Muscle of back (tissue), 13 donors: ENCODE measurements at places on chromosomes 7 and 10.

GRCh38 chr10:125084614-125085257, 75.6 kb downstream of the CTBP2 start:
- DNase-seq, result no peak

DNA sequence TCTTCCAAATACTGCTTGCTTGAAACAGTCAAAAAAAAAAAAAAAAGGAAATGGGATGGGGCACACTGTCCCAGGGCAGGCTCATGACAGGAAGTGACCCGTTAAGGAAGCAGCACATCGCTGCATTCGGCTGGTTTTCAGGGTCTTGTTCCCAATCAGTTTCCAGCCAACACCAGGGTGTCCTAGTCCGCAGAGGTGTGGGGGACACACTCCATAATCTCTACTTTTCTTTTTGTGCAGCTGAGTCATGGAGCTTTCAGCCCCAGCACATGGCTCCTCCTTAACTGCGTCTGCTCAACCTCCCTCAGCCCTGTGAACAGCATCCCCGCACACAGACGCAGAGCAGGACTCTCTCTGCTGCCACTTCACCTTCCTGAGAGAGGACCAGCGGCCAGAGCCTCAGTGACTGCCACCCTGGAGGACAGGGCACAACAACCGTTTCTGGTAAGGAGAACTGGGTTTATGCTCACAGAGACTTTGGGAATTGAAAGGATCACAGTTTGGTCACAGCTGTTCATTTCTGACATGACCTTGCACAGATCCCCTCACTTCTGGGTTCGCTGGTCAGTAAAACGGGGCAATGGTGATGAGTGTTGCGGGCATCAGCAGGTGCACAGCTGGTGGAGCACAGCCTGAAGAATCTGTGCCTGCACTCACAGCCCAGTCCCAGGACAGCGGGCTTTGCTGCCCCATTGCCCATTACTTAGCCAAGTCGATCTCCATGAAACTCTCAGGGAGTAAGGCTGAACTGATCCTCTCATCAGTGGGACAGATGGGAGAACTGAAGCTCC, at the start of gene GIMAP5:
Gene GIMAP5 (plus strand): TSS at position 154 of the 791 bp plus-strand sequence. CDS start 3,467 bp downstream, outside the sequence.
- no peak for DNase-seq

DNA sequence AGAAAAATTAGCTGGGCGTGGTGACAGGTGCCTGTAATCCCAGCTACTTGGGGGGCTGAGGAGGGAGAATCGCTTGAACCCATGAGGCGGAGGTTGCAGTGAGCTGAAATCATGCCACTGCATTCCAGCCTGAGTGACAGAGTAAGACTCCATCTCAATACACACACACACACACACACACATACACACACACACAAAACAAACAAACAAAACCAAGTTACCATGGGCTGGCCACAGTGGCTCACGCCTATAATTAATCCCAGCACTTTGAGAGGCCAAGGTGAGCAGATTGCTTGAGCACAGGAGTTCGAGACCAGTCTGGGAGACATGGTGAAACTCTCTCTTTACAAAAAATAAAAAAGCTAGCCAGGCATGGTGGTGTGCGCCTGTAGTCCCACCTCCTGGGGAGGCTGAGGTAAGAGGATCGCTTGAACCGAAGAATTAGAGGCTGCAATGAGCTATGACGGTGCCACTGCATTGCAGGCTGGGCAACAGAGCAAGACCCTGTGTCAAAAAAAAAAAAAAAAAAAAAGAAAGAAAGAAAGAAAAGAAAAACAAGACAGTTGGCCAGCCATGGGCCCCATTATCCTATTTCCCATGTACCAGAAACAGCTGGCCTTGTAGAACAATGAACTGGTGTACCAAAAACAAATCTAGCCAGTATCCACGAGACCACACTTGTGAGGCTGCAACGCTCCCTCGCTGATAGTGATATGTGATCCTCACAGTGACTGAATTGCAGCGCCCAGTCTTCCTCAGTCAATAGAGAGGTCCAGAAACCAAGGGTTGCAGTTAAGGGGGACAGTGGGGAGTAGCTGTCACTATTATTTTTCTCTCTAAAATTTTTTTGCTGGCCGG, 6.6 kb upstream of the AGFG2 start:
- DNase-seq, result no peak

- DNase-seq, result peak; percentile 2
Observed at GRCh38 chr7:156751319-156751718, 110.7 kb downstream of the RNF32 start.

- DNase-seq, result peak; percentile 51
Observed at GRCh38 chr10:10758306-10758705, 259.4 kb upstream of the CELF2 start.

GRCh38 chr7:84823530-84823929, 363.3 kb downstream of the SEMA3D start:
- DNase-seq, result no peak

GRCh38 chr10:123154711-123155505, 706 bp downstream of the BUB3 start:
- peak; percentile 59 for DNase-seq

GRCh38 chr7:110987127-110987693, 103.7 kb upstream of the LRRN3 start:
- DNase-seq, result no peak

DNA sequence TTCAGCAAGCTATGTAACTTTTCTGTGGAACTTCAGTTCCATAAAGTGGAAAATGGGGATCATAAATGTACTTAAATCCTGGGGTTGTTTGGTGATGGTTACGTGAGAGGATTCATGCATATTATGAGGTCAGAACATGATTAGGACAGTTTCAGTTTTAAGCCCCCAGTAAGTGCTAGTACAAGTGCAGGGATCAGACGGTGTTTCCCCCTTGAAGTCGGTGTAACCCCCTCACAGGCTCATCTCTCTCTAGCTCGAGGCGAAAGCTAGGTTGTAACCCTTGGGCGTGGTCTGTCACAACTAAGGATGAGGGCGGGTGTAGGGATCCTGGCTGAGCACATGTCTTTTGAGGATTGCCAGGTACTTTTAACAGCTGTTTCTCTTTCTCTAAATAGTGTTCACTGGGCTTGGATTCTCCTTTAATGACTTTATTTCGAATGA, 84.7 kb downstream of the SPAG6 start:
- DNase-seq, result no peak

GRCh38 chr7:1899951-1900762, 230.1 kb downstream of the ELFN1 start:
- no peak for DNase-seq
